Mesendoderm (in vitro differentiated cells): ENCODE measurements at places on chromosomes 4 and X.
A peak's percentile ranks its signal among the peaks of the same experiment; 100 is the strongest.

- DNase-seq: no peak
Measured at GRCh38 chr4:153547520-153547919, 81.4 kb downstream of the TMEM131L start.

GRCh38 chrX:18946157-18946556 is 37.8 kb downstream of the PHKA2 start:
- peak; percentile 15 for DNase-seq

- DNase-seq: peak; percentile 57
Measured at GRCh38 chr4:151418385-151418784, 9.4 kb downstream of the FHIP1A start.

DNA sequence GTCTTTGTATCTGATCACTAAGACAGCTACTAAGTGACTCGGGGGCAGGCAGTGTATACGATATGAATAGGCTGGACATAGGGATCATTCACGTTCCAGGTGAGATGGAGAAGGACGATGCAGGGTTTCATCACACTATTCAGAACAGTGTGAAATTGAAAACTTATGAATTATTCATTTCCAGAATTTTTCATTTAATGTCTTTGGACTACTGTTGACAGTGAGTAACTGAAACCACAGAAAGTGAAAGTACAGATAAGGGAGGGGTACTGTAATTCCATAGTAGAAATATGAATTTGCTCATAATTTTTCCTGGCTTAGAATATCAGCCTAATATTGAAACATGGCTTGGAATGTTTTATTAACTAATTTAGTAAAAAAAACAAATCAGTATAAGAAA is 24.4 kb downstream of the TMEM144 start:
- DNase-seq: no peak

DNA sequence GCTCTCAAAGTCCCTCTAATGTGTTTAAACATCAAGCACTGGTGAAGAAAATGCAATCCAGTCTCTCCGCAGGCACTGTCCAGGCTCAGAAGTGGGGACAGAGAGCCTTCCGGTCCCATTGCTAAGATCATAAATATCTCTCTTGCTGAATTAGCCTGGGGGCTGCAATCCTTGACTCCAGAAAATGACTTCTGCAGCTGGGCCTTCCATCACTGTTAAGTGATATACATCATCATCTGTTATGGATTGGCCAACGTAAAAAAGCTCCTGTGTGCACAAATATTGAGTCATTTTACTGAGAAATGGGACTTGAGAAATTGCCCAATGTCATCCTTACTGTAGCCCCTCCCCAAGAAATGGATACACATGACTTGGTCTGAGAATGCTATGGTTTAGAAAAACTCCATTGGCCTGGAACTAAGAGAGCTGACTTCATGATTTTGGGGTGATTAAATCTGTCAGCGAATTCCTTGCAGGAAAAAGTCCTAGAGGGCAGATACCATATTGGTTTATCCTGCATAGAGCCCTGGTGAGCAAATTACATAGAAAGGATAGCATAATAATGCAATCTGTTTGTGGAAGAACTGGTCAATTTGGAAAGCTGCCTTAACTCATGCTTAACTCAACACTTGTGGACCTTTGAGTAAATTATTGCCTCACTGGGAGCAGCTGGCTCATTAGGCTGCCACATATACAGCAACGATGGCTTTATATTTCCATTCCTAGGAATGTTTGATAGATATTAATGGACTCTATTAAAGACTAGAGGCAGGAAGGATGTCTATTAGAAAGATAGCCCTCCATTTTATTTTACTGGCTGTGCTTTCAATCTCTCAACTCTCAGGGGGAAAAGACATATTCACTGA is 346.1 kb downstream of the GBA3 start:
- no peak for DNase-seq

- no peak for DNase-seq
Measured at GRCh38 chr4:175559526-175559925, 252.5 kb downstream of the GPM6A start.

DNA sequence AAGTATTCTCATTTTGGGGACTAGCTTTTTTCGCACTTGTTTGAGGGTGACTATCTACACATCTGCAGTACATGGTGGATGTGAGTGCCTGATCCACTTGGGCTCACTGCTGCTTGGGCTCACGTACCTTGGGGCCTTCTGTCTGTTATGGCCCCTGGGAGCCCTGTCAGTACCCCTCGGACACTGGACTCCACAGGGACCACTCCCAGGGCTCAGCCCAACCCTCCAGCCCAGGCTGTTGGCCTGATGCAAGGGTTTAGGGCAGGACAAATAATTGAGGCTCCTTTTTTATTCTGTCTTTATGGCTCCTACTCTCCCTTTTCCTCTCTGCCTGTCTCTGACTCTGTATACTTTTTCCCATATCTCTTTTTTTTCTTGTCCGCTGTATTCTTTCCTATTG is 32.7 kb upstream of the MSN start:
- DNase-seq: no peak

DNA sequence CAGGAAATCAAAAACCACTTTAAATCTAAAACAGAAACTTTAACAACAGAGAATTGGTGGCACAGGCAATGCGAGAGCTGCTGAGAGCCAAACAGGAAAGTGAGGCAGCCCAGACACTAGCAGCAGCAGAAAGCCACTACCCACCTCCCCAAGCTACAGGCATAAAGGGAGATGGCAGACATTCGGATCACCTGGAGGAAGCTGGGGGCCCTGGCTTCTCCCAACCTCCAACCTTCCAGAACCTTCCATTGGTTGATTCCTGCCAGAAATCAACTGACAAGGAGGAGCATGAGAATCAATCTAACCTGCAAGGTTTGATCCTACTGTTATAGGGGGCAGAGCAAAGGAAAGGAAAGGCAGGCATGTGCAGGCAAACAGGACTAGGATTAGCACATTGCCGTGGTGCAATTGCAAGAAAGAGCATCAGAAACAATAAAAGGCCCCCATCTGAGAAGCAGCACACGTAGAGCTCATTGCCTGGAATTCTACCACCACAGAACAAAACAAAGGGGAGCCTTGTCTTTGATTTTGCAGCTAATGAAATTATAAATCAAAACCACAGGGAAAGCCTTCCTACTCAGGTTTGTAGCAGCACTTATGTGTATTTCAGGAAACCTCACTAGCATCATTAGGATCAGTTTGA is 427.3 kb upstream of the RASGEF1B start:
- DNase-seq: no peak

DNA sequence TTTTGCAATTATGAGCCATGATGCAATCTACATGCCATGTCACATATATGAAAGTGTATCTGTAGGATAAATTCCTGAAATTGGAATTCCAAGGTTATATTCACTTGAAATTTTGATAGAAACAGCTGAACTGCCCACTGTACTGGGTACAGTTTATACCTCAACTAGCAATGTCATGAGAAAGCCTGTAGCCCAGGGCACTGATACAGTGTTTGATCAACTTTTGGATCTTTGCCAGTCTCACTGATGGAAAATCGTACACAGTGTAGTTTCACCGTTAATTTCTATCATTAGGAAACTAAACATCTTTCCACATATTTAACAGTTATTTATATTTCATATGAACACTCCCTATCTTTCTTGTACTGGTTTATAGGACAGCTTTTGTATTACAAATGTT is 34.2 kb downstream of the TAPT1 start:
- no peak for DNase-seq

GRCh38 chr4:149077181-149077580 is 635.0 kb upstream of the NR3C2 start:
- peak; percentile 17 for DNase-seq

GRCh38 chr4:80069837-80070731 is 2.9 kb downstream of the ANTXR2 start:
- DNase-seq: no peak

- DNase-seq: no peak
Measured at GRCh38 chr4:148634476-148634875, 192.3 kb upstream of the NR3C2 start.

- no peak for DNase-seq
Measured at GRCh38 chrX:8869812-8870211, 68.6 kb upstream of the FAM9A start.

GRCh38 chrX:130746709-130747342 is 156.2 kb downstream of the ENOX2 start:
- DNase-seq: no peak

DNA sequence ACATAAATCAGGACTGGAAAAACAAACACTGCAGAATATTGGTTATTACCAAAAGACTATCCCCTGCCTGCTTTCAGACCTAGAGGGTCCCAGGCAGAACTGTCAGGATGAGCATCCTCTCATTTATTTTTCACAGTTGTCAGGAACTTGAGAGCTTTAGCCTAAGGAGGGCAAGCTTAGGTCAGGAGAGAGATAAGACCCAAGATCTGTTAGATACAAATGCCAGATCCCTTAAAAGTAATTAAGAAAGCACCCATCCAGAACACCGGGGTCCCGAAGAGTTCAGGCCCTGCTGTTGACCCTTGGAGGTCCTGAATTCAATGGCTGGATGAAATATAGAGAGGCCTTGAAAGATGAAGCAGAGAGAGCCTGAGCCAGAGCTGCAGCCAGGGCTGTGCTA is 5.9 kb upstream of the MAGEB3 start:
- peak; percentile 69 for DNase-seq

DNA sequence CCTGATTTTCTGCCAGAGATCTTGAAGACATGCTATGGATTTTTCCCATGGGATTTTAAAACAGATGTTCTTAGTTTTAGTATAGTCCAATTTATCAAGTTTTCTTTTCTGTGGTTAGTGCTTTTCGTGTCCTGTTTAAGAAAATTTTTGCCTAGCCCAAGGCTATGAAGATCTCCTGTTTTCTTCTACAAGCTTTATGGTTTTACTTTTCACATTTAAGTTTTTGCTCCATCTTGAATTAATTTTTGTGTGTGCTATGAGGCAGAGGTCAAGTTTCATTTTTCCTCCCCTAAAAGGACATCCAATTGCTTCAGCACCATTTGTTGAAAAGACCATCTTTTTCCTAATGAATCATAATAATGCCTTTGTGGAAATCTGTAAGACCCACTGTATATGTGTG is 65.6 kb downstream of the POLR2B start:
- no peak for DNase-seq

GRCh38 chr4:120071192-120071795 is 4.6 kb upstream of the MAD2L1 start:
- DNase-seq: peak; percentile 50

- peak; percentile 35 for DNase-seq
Measured at GRCh38 chr4:100428051-100428450, 89.8 kb downstream of the EMCN start.

DNA sequence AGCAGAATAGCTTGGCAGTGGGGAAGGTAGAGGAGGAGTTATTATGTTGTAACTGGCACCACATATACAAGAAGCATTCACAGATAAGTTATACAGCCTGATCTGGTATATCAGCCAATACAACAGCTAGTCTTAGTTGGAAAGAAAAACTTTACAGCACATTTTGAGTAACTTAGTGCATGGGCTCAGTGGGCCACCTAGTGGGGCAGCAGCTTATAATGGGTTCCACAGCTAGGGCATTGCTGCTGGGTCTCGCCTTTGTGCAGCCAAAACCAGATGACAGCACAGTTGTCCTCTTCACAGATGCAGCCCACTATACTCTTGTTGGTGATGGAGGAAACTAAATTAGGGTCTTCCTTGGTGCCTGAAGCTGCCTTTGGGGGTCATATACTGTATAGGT is 448.1 kb upstream of the RASGEF1B start:
- DNase-seq: peak; percentile 35

GRCh38 chr4:120824946-120825345 is 97.6 kb downstream of the PRDM5 start:
- no peak for DNase-seq
